Putamen (tissue), 1 donor: ENCODE measurements at places on chromosomes 1 and 21.

GRCh38 chr1:170095976-170096748 lies 21.7 kb upstream of the KIFAP3 start:
- no peak for DNase-seq

DNA sequence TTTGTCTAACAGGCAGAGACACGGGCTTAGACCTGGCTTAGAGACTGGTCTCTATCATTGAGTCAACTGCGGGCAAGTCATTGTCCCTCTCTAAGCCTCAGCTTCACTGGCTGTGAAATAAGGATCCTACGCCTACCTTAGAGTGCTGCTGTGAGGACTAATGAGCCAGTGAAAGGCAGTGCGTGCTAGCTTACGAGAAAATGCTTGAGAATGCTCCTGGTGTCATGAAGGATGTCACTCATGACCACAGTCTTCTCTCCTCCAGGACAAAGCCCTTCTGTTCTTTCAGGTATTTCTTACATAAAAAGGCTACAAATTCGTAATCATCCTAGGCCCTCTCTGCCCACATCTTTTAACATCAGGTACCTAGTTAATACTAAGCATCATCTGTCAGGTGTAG lies 16.5 kb upstream of the A3GALT2 start:
- no peak for DNase-seq

GRCh38 chr21:35048183-35048601 lies 910 bp downstream of the RUNX1 start:
- DNase-seq: no peak

DNA sequence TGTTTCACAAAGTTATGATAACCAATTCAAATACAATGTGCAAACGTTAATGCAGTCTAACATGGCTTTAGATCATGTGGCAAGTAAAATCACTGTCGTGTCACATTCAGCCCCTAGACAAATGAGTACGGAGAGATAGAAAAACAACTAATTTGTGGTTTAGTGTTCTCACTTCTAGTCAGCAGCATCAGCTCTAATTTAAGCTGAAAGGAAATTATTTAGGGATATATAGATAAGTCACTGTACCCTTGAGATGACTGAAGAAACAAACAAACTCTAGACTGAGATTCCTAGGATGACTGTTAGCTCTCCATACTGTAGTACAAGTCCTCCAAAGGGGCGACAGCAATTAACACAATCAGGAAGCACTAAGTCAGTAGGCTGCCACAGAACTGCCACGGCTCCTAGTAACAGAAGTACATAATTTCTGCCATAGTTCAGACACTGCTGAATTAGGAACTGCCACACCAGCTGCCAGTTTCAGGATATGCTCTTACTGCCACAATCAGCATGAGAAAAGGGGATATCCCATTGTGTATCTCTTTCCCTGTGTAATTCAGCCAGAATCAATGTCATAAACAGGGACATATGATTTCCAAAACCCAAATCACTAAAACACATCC lies 150.4 kb upstream of the NEGR1 start:
- no peak for DNase-seq

- DNase-seq: peak; percentile 10
These were observed 116.4 kb upstream of the KCNJ15 start for GRCh38 chr21:38140207-38140903.

GRCh38 chr1:85611425-85611824 lies 30.9 kb downstream of the CCN1 start:
- DNase-seq: no peak

DNA sequence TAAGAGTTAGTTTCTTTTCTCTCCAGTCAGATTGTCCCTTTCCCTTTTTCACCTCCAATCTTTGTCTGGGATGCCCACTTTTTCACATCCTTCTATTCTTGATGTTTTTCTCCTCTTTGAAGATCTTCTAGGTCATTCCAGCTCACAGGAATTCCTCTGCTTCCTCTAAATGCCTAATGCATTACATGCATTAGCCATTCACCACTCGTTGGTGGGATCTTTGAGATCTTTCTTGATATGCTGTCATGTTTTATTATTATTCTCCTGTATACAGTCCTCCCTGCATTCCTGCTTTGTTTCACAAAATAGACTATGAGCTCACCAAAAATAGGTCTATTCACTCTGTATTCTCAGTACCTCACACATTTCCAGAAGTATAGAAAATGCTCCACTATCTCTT lies 129.0 kb downstream of the LYPLAL1 start:
- no peak for DNase-seq

- DNase-seq: no peak
These were observed 68.3 kb downstream of the RNASEL start for GRCh38 chr1:182520736-182521135.
